A549 treated with dexamethasone at 1 μM for 4 hours (cell line): ENCODE measurements at places on chromosomes 2 and 18. TPM values are rescaled to one million over a fixed set of nuclear protein-coding genes. Genes with fewer than 3 reads are reported as not detected.

Gene APOB
- 0.01 to 0.02 TPM (median 0.01 TPM) in 3 of 5 replicates, not detected in the others for total RNA-seq

Gene PFN4
- 1.2 to 1.8 TPM (median 1.4 TPM) in 5 replicates for total RNA-seq

Gene SERPINB3
- 0.06 to 0.16 TPM (median 0.10 TPM) in 5 replicates for total RNA-seq

Gene TUBB6
- total RNA-seq: 187 to 231 TPM (median 203 TPM) in 5 replicates

Gene FAM228A
- total RNA-seq: not detected in 5 replicates

Gene TM4SF20
- 5.8 to 8.7 TPM (median 8.0 TPM) in 5 replicates for total RNA-seq

Gene TMEM200C
- total RNA-seq: not detected in 5 replicates

Gene MC4R
- not detected in 5 replicates for total RNA-seq

Gene ARHGAP25
- 0.11 to 0.47 TPM (median 0.37 TPM) in 5 replicates for total RNA-seq

Gene SKOR2
- not detected in 5 replicates for total RNA-seq

Gene ST3GAL5
- total RNA-seq: 20.2 to 30.7 TPM (median 24.8 TPM) in 5 replicates

Gene CD207
- total RNA-seq: 0.05 to 0.08 TPM (median 0.07 TPM) in 3 of 5 replicates, not detected in the others

Gene GKN1
- total RNA-seq: 0.24 to 0.56 TPM (median 0.41 TPM) in 5 replicates

Gene GPAT2
- 0.02 to 0.08 TPM in 2 of 5 replicates, not detected in the others for total RNA-seq
